ENCODE measurements at places on chromosomes 16 and 17. TPM values are rescaled to one million over a fixed set of nuclear protein-coding genes. Genes with fewer than 3 reads are reported as not detected.

DNA sequence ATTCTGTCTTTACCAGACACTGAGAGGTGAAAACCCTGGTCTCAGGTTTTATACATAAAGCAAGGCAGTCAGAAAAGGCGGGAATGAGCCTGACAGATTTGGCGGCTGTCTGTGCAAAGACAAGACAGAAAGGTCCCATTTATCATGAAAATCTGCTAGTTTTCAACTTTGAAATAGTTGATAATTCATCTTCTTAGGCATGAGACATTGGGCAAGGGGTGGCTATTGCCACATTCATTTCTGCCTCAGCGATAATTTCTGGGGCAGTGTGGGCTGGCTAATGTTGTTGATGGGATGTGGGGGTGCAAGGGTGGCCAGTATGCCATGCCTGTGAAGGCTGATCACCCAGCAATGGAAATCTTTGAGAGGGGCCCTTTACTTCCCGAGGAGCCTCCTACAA is 173.8 kb upstream of the RPH3AL start:
- H3K27me3 ChIP-seq = no peaks in the 10 kb centered on the region
- no peaks in the 10 kb centered on the region for H3K36me3 ChIP-seq
- H3K4me1 ChIP-seq = peaks cover under 1% of the 10 kb centered on the region
- no peak for DNase-seq
- H3K4me3 ChIP-seq = no peak overlapping the region

The P2RX5 gene
- 0.36 TPM for total RNA-seq

GRCh38 chr16:66508248-66508913 is 41.5 kb downstream of the TK2 start:
- H3K27me3 ChIP-seq = no peaks in the 10 kb centered on the region
- no peak overlapping the region for H3K27ac ChIP-seq
- H3K36me3 ChIP-seq = no peaks in the 10 kb centered on the region
- no peak overlapping the region for H3K4me3 ChIP-seq

DNA sequence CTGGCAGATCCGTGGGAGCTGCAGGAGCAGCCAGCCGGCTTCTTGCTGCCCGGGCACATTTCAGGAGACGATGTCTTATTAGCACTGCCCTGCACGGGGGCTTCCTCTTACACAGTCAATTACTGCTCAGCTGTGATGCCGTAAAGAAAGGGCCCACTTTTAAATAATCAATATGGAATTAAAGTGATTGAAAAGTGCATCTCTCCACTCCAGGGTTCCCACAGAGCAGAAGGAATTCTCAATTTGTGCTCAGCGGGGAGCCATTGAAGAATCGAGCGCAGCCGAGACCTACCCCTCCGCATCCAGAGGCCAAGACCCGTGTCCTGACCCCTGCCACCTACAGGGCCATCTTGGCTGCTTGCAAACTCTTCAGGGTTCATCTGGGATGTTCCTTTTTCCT is 399.4 kb upstream of the C16orf82 start:
- no peaks in the 10 kb centered on the region for H3K4me1 ChIP-seq
- no peak for DNase-seq
- no peaks in the 10 kb centered on the region for H3K27me3 ChIP-seq
- no peak overlapping the region for H3K27ac ChIP-seq
- H3K36me3 ChIP-seq = no peaks in the 10 kb centered on the region

The ZNF624 gene
- 6.6 TPM for total RNA-seq

DNA sequence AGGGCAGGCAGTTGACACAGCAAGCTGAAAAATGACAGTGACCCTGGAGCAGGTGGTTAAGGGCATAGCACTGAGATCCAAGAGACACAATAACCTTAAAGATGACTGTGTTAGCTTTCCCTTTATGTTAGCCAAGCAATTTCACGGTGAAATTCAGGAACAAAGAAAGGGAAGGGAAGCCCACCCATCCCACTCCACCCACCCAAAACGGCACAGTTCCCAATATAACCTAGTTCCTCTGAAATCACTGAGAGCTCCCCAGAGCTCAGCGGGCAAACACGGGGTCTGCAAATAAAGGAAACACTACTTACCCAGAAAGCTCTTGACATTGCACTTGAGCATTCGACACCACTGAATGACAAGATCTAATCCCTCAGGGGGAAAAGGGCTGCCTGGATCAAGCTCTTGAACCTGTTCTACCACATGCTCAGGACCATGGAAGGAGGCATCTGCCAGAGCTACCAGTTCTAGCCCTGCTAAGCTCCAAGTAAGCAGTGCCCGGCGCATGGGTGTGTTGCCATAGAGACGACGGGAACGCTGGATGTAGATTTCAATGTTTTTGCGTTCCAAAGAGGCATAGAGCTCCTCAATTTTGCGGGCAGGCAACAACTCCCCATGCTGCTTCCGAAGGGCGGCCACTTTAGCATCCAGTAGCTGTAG is 10.6 kb downstream of the BLTP2 start:
- DNase-seq = no peak
- H3K36me3 ChIP-seq = no peaks in the 10 kb centered on the region
- no peak overlapping the region for H3K27ac ChIP-seq

- H3K4me3 ChIP-seq = no peak overlapping the region
- no peak for DNase-seq
- H3K4me1 ChIP-seq = no peaks in the 10 kb centered on the region
- H3K27me3 ChIP-seq = no peaks in the 10 kb centered on the region
Observed at GRCh38 chr16:59336136-59336695, 602.1 kb upstream of the GOT2 start.

- H3K4me3 ChIP-seq = no peak overlapping the region
- DNase-seq = no peak
- no peaks in the 10 kb centered on the region for H3K27me3 ChIP-seq
- H3K36me3 ChIP-seq = no peaks in the 10 kb centered on the region
- H3K27ac ChIP-seq = no peak overlapping the region
Observed at GRCh38 chr16:16141141-16141540, 82.2 kb downstream of the ABCC6 start.

The AARS1 gene
- 78.6 TPM for total RNA-seq

DNA sequence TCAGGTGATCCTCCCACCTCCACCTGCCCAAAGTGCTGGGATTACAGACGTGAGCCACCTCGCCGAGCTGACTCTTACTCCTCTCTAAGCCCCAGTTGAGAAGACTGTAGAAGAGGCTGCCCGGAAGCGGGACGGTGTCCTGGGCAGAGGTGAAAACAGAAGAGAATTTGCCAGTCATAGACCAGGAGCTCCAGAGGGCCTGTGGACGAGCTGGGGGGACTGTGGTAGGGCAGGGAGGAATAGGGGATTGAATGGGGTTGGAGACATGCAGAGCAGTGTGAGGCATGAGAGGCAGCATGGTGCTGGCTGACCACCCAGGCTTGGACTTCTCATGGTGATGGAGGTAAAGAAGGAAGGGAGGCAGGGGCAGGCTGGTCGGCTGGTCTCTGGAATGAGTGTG is 17.1 kb upstream of the PHB1 start:
- H3K36me3 ChIP-seq = no peaks in the 10 kb centered on the region
- no peak overlapping the region for H3K4me3 ChIP-seq
- H3K27me3 ChIP-seq = no peaks in the 10 kb centered on the region

- H3K4me1 ChIP-seq = no peaks in the 10 kb centered on the region
- H3K27me3 ChIP-seq = peaks cover 10% of the 10 kb centered on the region
- peak; percentile 82 for DNase-seq
Observed at GRCh38 chr17:51764387-51764971, 394.0 kb downstream of the CA10 start.

GRCh38 chr17:78144736-78145641 is 1.2 kb upstream of the C17orf99 start:
- H3K27me3 ChIP-seq = no peaks in the 10 kb centered on the region
- no peaks in the 10 kb centered on the region for H3K36me3 ChIP-seq
- peaks cover 22% of the 10 kb centered on the region for H3K4me1 ChIP-seq
- no peak for DNase-seq
- H3K27ac ChIP-seq = no peak overlapping the region

DNA sequence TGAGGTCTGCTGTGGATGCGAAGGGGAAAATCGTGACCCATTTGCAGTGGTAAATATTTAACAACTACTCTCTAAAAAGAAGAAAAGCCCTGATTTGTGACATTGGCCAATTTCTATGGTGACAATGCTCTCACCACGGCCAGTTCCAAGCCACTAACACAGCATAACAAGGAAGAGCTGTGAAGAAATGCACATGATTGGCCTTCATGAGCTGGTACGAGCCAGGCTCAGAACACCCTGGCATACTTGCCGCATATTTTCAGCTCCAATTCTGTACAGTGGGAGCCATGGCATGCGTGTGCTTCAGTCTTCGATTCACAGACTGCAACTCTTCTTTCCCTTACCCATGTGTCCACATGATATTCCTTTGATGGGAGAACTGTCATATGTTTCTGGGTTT is 363.9 kb upstream of the CDH5 start:
- no peak overlapping the region for H3K4me3 ChIP-seq
- no peaks in the 10 kb centered on the region for H3K36me3 ChIP-seq
- H3K4me1 ChIP-seq = no peaks in the 10 kb centered on the region
- no peaks in the 10 kb centered on the region for H3K27me3 ChIP-seq
- H3K27ac ChIP-seq = no peak overlapping the region

The PNMT gene
- 51.9 TPM for total RNA-seq

The LLGL1 gene
- 51.9 TPM for total RNA-seq

DNA sequence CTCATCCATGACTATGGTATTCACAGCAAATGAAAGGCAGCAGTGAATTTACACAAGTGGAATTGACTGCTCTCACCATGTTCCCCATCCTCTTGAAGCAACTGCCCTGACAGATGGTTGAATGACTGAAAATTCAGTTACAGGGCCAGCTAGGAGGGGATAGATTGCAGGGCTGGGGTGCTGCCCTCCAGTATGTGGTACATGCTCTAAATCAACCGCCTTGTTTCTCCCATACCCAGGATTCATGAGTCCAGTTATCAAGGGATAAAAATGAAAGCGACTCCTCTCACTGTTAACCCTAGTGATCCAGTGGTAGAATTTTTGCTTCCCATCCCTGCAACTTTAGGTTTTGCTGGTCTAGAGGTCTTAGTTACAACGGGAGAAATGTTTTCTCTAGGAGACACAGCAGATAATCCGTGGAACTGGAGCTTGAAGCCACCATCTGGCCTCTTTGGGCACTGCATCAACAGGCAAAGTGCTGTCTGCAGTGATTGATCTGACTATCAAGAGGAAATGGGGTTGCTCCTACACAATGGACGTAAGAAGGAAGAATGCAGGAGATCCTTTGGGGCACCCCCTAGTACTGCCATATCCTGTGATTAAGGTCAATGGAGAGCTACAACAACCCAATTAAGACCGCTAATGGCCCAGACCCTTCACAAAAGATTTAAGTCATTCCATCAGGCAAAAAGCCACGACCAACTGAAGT is 32.0 kb downstream of the SCPEP1 start:
- H3K4me1 ChIP-seq = no peaks in the 10 kb centered on the region
- H3K27ac ChIP-seq = no peak overlapping the region
- DNase-seq = peak; percentile 65
- no peaks in the 10 kb centered on the region for H3K36me3 ChIP-seq

- H3K4me1 ChIP-seq = no peaks in the 10 kb centered on the region
- H3K4me3 ChIP-seq = no peak overlapping the region
- H3K27me3 ChIP-seq = no peaks in the 10 kb centered on the region
- no peak for DNase-seq
- no peaks in the 10 kb centered on the region for H3K36me3 ChIP-seq
Observed at GRCh38 chr16:30342751-30343490, 12.2 kb downstream of the CD2BP2 start.

DNA sequence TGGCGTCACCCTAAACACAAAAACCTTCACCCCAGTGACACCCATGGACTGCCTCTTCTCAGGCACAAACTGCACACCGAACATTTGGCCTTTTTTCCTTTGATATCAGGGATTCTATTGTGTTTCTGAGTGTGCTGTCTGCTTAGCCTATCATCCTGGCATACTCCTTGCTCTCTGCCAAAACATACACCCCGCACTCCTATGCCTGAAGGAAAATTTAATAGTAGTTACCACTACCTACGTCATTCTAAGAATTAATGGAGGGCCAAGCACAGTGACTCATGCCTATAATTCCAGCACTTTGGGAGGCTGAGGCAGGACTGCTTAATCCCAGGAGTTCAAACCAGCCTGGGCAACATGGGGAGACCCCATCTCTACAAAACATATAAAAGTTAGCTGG is 19.9 kb upstream of the SLFN13 start:
- no peak overlapping the region for H3K4me3 ChIP-seq
- H3K36me3 ChIP-seq = no peaks in the 10 kb centered on the region
- no peaks in the 10 kb centered on the region for H3K4me1 ChIP-seq
- DNase-seq = no peak

The TBC1D28 gene
- not detected for total RNA-seq

The WFIKKN2 gene
- 0.50 TPM for total RNA-seq

GRCh38 chr17:33936764-33937163 is 318.3 kb upstream of the CCL2 start:
- no peak overlapping the region for H3K4me3 ChIP-seq
- H3K36me3 ChIP-seq = no peaks in the 10 kb centered on the region
- H3K27ac ChIP-seq = no peak overlapping the region
- DNase-seq = no peak
- H3K27me3 ChIP-seq = no peaks in the 10 kb centered on the region

DNA sequence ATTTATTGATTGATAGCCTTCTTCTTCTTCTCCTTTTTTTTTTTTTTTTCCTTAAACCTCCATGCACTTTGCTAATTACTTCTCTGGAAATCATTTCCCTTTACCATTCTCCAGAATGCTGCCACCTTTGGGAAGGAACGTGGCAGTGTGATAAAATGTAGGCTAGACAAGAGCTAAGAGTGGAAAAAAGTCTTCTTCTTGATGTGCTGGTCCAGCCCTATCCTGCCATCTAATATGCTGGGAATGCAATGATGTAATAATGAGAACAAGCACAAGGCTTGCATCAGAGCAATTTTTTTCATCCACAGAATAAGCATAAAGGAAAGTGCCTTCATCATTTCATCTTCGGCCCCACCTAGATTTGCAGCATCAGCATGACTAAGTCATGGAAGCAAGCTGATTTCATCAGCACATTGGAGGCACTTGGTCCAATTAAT is 128.7 kb upstream of the ZFHX3 start:
- H3K27me3 ChIP-seq = no peaks in the 10 kb centered on the region
- no peak overlapping the region for H3K4me3 ChIP-seq
- peaks cover 22% of the 10 kb centered on the region for H3K4me1 ChIP-seq
- H3K36me3 ChIP-seq = no peaks in the 10 kb centered on the region
- peak; percentile 27 for DNase-seq

The XAF1 gene
- 4.1 TPM for total RNA-seq

The NKD1 gene
- total RNA-seq = 4.1 TPM

- no peaks in the 10 kb centered on the region for H3K27me3 ChIP-seq
- no peaks in the 10 kb centered on the region for H3K36me3 ChIP-seq
- DNase-seq = no peak
Observed at GRCh38 chr16:73793260-73793659, 503.4 kb upstream of the PSMD7 start.

DNA sequence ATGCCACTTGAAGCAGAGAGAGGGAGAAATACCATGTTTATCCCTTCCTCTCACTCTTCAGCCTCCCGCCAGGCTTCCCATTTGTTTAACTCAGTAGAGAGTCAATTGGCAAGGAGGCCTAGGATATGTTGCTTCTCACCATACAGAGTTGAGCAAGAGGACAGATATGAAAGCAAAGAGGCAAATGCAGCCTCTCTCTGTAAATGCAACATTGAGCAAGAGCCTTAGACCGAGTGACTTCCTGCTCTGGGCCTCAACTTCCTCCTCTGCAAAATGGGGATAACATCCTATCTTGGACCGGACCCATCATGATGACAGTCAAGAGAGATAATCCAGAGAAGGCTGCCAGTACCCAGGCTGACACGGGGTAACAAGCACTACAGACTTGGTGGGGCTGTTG is 36.8 kb downstream of the SOCS1 start:
- H3K27me3 ChIP-seq = no peaks in the 10 kb centered on the region
- no peak for DNase-seq
- no peak overlapping the region for H3K4me3 ChIP-seq

The KRT40 gene
- 0.33 TPM for total RNA-seq

All from hepatocyte (in vitro differentiated cells).